OCI-LY7 (cell line): ENCODE measurements at places on chromosomes 2 and 18.

- no peak for DNase-seq
Measured at GRCh38 chr2:127671557-127672302, 3.6 kb downstream of the LIMS2 start.

DNA sequence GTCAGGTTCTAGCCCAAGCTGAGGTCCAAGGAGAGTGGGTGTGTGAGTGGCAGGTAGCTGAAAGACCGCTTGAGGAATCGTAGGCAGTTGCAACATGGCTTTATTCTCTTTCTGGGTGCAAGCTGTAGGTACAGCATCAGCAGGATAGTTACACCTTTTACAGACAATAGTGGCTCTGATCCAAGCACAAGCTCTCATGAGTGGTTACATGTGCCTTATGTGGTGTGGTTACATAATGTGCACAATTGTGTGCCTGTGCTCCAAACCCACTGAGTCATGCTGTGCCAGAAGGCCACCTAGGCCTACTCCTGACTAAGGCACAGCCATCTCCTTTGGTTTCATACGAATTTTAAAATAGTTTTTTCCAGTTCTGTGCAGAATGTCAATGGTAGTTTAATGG, 227.6 kb downstream of the SATB2 start:
- DNase-seq = no peak

GRCh38 chr18:61679836-61680235, 213.0 kb downstream of the RNF152 start:
- DNase-seq = no peak

DNA sequence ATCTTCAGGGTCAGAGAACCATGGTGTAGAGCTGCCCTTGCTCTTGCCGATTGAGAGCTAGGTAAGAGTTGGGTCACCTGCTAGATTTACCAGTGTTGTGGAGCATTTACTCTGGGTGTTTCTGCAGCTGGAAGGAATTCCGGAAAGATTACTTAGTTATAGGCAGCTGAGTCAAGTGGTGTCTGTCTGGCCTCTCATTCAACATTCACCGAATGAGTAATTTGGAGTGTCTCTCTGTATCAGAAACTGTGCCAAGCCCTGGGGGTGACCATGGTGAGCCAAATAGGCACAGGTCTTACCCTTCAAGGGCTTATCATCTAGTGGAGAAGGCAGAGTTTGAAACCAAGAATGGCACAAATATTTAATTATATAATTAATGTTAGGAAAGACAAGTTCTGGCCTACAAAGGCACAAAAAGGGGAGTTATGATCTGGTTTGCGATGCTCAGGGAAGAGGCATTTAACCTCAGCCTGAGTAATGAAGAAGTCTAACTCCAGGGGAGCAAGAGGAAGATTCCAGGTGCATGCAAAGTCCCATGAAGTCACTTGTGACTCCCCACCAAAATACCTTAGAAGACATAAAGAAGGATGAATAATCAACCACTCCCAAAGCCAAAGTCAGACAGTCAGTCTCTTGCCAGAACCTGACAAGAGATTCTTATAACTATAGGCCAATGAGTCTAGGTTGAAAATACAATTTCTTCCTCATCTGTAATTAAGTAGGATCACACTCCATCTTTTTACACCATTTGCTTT, 12.5 kb downstream of the SETBP1 start:
- no peak for DNase-seq

- DNase-seq = peak; percentile 11
Measured at GRCh38 chr2:14143435-14143834, 489.1 kb upstream of the LRATD1 start.

DNA sequence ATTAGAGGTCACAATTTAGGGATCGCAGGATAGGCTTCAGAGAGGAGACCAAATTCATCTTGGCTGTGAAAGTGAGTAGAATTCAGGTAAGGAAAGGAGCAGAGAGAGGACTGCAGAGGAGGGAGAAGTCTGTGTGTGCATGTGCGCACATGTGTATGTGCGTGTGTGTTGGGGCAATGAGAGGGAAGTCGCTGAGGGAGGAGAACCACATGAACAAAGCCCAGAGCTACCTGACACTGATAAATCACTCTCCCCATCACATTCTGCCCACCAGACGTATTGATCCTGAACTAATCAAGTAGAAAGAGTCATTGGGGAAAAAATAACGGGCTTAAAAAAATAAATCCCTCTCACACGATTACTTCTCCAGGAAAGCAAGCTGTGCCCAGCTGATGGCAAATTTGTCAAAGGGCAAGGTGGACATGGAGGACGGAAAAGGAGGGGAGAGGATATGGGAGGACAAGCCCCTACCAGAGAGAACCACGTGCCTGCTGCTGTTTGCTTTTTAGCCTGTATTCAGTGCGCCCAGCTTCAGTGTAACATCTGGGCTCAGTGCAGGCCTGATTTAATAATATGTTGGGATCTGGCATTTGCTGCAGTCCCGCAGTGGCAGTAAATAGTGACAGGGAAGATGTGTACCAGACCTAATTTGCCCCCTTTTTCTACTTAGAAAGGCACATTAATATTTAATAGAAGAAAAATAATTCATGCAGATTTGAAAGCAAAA, 307.5 kb downstream of the C1D start:
- no peak for DNase-seq

GRCh38 chr2:160482673-160483072, 10.9 kb downstream of the RBMS1 start:
- no peak for DNase-seq

DNA sequence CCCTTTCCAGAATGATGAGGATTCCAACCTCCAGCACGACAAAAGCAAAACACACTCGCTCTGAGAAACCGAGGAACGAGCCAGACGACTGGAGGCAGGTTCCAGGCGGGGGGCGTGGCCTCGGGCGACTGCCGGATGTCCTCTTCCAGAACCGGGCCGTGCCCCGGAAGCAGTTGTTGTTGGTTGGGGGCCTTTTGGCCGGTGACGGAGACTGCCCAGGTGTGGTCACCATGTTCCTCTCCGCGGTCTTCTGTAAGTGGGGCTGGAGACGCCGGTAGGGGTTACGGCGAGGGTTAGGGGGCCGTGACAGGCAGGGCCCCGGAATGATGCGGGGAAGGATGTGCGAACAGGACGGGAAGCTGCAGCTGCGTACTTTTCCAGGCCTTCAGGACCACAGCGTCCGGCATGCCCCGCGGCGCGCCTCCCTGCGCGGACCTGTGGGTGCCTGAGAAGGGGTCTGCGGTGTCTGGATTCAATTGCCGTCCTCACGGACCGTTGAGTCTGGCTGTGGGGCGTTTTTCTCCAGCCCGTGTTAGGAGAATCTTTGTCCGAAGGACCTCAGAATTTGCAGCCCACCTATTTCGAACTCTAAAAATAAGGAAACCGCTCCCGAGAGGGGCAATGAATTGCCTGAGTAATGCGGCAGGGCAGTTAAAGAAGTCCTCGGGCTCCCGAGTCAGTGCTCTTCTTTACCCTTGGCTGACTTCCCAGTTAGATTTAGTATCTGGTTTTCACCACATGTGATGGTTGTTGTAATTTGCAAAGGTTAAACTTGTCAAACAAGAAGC, at the start of gene MRPL33:
MRPL33 (plus strand) TSS at position 172 of the 788 bp plus-strand sequence; CDS start at position 231, 59 bp downstream.
- DNase-seq = peak; percentile 87

DNA sequence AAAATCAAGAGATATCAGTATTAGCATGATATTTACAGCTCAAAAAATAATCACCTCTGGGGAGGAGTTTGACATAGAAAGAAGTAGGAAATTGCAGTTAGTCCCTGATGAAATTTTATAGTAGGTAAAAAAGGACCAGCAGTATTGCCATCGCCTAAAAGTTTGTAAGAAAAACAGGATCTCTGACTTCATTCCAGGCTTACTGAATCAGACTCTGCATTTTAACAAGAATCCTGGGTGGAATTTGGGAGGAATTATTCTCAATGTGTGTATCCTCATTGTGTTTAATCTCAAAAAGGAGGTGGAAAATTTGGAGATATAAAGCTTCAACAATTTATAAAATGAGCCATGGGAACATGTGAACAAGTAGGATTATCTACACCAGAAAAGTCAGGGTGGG, 31.2 kb upstream of the STAT1 start:
- no peak for DNase-seq

GRCh38 chr2:121342751-121343150, 57.7 kb upstream of the TFCP2L1 start:
- no peak for DNase-seq
